ENCODE measurements at places on chromosomes 12 and 14.

- DNase-seq, result no peak
Measured at GRCh38 chr12:61757831-61758505, 502.2 kb upstream of the USP15 start.

DNA sequence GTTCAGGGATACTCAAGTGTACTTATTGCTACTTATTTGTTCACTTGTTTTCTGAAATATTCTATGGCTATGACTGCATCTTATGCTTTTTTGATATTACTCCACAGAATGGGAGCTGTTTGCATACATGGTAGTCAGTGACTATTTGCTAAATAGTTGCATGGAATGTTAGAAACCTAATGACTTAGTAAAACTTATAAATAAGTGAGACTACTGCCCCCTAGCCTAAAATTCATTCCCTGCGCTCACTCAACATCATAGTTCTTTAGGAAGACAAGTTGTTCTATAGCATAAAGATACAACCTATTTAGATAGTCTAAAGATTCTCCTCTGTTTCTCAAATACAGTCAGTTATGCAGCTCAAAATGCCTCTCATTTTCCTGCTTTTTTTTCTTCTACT is 305.5 kb downstream of the CEP128 start:
- no peak for DNase-seq

GRCh38 chr12:93957168-93957567 is 191.2 kb upstream of the PLXNC1 start:
- DNase-seq, result no peak

DNA sequence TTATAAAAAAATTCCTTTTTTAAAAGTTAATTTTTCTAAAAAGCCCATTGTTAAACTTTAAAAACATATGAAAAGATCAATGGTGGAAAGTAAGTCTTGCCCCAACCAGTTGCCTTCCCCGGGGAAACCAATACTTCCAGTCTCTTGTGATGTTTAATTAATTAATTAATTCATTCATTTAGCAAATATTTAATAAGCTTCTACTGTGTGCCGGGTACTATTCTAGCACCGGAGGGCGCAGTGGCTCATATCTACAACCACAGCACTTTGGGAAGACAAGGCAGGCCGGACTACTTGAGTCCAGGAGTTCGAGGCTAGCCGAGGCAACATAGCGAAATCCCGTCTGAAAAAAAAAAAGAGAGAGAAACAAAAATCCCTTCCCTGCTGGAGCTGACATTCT is 87.4 kb downstream of the HECTD4 start:
- DNase-seq, result no peak

DNA sequence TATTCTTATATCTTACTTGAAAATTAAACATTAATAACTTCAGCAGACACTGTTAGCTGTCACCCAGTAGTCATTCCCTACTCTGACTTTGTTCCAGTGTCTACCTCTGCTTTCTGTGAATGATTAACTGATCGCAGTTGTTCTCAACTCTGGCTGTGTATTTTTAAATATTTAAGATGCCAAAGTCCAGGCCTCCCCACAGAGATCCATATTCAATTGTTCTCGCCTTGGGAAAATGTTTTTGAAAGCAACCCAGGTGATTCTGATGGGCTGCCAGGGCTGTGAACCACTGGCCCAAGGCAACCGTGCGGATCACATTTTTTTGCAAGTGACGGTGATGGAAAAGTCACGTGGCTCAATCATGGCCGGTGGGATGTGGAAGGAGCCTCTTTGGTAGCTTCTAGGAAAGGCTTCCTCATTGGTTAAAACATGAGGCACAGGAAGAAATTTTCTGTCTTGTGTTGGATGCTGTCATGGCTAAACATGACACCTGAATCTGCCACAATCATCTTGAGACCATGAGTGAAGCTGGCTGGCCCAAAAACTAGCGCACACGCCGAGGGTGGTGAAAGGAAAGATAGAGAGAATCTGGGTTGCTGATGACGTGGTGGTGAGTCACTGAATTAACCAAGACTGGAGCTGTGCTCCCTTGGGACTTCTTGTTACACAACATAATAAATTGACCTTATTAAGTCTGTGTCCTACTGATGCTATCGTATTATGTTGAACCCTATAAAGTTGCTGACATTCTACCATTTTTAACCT is 37.2 kb downstream of the RDH12 start:
- DNase-seq, result no peak

DNA sequence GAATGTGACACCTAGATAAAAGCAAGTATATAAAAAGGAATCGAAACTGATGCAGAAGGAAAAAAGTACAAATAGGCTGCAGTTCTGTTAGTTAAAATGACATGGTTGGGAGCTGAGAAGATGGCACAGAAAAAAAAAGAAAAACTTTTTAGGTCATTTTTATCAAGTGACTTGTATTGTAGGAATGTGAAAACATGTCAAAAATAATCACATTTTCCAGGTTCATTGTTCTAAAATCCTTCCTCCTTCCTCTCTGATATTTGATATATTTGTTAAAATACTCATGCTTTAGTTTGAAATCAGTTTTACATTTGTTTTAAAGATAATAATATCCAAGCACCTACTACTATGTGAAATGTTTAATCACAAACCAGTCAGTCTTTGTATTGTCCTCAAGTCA is 507.9 kb downstream of the PRKD1 start:
- no peak for DNase-seq

GRCh38 chr12:123102366-123102765 is 48.5 kb downstream of the PITPNM2 start:
- no peak for DNase-seq

DNA sequence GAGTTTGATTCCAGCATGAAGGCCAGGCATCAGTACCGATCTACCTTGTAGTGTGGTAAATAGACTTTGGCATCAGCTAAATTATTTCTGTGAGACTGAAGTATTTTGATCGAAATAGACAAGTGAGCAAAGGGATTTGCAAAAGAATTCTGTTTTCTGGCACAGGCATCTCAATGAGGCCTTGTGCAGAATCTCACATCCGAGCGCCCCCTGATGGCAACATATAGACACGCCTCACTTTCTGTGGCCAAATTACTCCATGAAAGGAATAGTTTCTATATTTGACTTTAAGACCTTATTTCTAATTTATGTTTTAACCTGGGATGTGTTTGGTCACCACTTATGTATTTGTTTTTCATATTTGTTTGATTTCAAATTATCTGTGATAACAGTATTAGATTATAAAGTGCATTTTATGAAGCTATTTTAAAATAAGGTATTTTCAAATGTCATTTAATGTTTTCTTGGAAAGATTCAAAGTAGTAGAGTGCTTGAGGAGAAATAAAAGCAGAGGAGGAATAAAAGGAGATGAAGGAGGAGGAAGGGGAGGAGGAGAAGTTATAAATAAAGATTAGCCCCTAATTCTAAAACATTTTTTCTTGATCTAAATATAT is 731.9 kb downstream of the NRXN3 start:
- DNase-seq, result no peak

- DNase-seq, result no peak
Measured at GRCh38 chr14:81396113-81396512, 4.0 kb downstream of the STON2 start.

DNA sequence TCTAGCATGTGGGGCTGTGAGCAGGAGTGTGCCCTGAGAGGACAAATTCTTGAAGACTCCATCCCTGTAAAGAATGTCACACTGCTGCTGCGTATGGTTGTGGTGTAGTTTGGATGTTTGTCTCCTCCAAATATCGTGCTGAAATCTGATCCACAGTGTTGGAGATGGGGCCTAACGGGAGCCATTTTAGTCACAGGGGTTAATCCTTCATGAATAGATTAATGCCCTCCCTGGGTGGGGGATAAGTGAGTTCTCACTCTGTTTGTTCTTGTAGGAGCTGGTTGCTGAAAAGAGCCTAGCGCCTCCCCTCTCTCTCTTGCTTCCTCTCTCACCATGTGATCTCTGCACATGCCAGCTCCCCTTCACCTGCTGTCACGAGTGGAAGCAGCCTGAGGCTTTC is 94.5 kb upstream of the VASH1 start:
- no peak for DNase-seq

DNA sequence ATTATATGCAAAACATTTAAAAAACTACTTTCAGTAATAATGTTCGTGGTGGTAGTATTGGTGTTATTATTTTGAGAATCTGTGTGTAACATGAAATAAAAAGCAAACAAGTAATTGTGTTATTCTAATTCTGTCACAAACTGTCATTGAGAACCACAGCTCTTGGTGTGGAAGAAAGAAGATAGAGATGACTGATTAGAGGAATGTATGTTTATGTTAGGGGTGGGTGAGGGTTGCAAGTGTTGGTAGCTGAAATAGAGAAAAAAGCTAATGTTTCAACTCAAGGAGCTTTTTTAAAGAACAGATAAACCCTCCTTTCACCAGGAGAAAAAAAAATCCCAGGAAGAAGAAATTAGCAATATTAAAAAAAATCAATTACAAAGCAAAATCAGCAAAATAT is 18.3 kb downstream of the DNM1L start:
- no peak for DNase-seq

GRCh38 chr12:47091009-47091408 is 11.2 kb upstream of the AMIGO2 start:
- no peak for DNase-seq

GRCh38 chr14:104781271-104782077 is 14.1 kb downstream of the AKT1 start:
- no peak for DNase-seq

DNA sequence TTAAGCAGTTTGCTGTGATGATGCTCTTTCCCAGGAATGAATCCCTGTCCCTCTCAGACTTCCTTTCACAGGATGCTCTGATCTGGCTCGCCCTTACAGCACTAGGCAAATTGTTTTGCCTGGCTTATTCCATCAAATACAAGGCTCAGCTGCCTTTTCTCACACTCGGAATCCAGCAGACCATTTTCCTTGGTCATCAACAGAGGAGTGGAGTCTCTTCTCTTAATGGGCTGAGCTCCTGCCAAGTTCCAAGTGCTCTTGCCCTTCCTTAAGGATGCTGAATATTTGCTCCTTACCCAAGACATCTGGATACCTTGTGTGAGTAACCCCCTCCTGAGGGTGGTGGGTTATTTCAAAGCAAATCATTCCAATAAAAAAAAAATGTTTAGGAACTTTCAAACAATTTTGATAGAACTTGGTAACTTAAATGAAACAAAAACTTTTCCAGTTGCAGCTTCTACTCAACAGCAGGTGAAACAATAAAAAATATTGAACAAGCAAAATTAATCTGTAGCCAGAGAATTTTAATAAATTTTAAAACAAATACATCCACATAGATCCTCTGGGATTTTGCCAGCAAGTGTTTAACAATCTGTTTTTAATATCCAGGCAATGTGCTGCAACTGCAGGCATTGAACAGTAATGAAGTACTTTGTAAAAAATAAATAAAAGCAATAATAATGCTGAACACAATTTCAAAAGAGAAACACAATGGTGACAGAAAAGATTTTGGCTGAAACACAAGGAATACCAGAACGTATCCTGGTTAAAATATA is 264.0 kb upstream of the FAR2 start:
- DNase-seq, result no peak

DNA sequence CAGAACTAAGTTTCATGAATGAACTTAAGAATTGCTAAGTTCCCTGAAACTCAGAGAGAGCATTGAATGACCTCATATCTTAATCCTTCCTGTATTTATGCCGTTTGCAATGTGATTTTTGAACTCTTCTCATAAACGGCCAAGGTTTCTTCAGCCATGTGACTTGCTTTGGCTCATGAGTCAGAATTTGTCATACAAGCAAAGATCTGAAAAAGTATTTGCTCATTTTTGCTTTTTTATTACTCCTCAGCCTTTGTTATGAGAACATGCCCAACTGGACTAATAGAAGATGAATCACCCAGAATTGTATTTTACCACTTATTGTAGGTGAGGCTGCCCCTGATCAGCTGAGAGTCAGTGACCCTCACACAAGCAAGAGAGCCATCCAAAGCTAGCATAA is 693.8 kb downstream of the BCL11B start:
- no peak for DNase-seq

GRCh38 chr14:90454041-90455000 is 57.5 kb downstream of the CALM1 start:
- DNase-seq, result no peak

GRCh38 chr12:120677765-120678473 is 9.0 kb upstream of the MLEC start:
- no peak for DNase-seq

- DNase-seq, result no peak
Measured at GRCh38 chr12:132723015-132723763, 12.5 kb downstream of the PGAM5 start.

- DNase-seq, result no peak
Measured at GRCh38 chr14:90487462-90487861, 90.6 kb downstream of the CALM1 start.

DNA sequence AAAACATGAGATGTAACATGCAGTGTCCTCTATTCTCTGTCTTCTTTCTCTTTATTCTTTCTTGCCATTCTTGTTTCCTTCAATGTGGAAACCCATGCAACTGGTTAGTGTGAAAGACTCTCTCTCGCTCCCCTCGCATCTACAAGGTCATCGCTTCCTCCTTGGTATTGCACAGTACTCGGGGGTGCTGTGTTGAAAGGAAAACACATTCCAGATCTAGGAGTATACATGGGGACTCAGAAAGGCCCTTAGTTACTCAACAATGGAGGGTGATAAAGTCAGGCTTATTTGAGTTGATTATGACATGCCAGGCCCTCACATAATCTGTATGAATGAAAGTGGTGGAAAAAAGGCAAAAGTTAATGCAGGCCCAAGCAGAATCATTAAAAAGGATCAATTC is 75.5 kb upstream of the OVCH1 start:
- DNase-seq, result no peak

DNA sequence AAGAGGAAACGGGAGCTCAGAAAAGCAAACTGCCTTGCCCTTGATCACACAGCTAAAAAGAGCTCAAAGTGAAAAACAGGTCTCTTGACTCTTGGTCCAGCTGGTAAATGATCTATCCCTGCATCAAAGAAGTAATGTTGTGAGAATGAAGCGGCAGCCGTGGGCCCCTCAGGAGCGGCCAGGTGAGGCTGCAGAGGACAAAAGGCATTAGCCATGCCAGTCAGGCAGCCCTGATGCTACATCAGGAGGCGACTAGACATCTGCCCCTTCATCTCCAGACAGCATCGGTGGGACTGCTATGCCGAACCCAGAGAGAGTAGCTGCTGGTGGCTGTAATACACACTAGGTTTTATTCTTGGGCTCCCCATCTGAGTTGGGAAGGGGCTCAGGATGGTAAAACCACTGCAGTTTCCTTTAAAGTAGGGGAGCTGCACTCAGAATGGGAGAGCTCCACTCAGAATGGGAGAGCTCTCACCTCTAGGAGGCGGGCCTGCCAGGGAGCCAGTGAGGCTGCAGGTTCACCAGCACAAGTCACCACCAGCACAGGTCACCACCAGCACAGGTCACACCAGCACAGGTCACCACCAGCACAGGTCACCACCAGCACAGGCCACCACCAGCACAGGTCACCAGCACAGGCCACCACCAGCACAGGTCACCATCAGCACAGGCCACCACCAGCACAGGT is 120.1 kb downstream of the TSPAN9 start:
- DNase-seq, result no peak

GRCh38 chr14:89239023-89239422 is 178.0 kb downstream of the FOXN3 start:
- no peak for DNase-seq

DNA sequence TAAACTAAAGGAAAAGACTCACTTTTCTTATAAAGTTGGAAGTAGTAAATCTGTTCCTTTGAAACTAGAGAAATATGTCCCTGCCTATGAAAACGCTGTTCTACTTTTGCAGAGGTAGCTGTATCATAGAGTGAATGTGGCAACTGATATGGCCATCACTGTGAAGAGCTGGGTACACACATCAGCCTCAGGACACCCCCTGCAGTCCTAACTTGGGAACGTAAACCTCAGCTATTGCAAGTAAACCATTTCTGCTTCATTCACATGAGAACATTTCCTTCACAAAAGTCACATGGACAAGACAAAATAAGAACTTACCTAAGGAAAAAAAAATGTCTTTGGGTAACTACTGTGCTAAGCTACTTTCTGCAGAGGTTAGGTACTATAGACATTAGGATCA is 233.3 kb upstream of the PPFIA2 start:
- no peak for DNase-seq

Measured in activated CD4-positive, CD25-positive, alpha-beta regulatory T cell treated with anti-CD3 and anti-CD28 coated beads, Interleukin-2, amount 50 U/mL, for 72 hours (primary cell).